ENCODE measurements at places on chromosomes 7 and 10.

GRCh38 chr7:141200191-141201108, 126.6 kb downstream of the TMEM178B start:
- peak; percentile 32 for DNase-seq

GRCh38 chr7:37394158-37394557, 54.5 kb downstream of the ELMO1 start:
- DNase-seq = no peak

DNA sequence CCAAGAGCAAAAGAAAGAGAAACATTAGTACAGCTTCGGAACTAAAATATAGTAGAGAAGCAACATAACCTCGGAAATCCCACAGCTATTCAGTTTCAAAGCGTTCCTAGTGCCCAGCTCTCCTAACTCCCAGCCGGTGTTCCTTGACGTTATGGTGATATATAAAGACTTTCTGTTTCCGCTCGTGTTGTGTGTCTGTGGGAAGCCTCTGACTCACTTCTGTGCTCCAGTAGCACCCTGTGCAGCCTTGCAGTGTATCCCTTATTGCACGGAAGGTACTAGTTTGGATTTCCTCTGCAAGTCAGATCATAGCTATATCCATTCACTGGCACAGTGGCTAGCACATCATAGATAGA, 535 bp downstream of the ASAH2B start:
- no peak for DNase-seq

DNA sequence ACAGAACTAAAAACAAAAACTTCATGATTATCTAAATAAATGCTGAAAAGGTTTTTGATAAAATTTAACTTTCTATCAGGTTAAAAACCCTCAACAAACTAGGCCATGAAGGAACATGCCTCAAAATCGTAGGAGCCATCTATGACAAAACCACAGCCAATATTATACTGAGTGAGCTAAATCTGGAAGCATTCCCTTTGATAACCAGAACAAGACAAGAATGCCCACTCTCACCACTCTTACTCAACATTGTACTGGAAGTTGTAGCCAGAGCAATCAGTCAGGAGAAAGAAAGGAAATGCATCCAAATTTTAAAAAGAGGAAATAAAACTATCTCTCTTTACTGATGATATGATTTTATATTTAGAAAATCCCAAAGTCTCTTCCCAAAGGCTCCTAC, 228.7 kb downstream of the CHRM2 start:
- no peak for DNase-seq

GRCh38 chr7:143437578-143437977, 5.7 kb upstream of the TAS2R60 start:
- no peak for DNase-seq

GRCh38 chr10:49187044-49187484, 1.1 kb downstream of the TMEM273 start:
- no peak for DNase-seq

DNA sequence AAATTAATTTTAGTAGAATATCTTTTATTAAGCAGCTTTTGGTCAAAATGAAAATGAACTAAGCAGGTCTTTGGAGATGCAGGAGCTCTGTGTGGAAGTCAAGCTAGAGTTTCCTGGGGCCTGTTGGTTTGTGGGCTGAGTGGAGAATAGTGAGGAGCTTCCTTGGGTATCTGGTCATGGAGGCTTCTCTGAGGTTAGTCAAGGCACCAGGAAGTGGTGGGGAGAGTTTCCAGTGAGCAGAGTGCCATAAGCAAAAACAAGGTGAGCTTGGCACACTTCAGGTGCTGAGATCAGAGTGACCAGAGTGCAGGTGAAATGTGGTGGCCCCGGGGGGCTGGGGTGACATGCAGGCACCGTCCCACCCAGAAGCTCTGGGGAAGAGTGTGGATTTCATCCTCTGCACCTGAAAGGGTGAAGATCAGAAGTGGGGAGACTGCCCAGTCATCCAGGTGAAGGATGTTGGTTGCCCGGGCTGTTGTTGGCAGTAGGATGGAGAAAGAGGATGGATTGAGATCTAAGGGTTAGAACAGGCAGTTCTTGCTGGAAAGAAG, 77.4 kb downstream of the WDR37 start:
- DNase-seq = no peak

- no peak for DNase-seq
These were observed 164.5 kb upstream of the PRSS1 start for GRCh38 chr7:142584765-142585164.

GRCh38 chr7:158077934-158078910, 509.4 kb downstream of the PTPRN2 start:
- DNase-seq = no peak

Data from NCI-H82 (cell line).